ENCODE measurements at places on chromosomes 5 and 9. TPM values are rescaled to one million over a fixed set of nuclear protein-coding genes. Genes with fewer than 3 reads are reported as not detected.

Gene ABCA1
- 24.5 TPM for total RNA-seq

Gene ZNG1A
- 35.8 TPM for total RNA-seq

Gene FTMT
- total RNA-seq, result not detected

Gene SPINK4
- total RNA-seq, result not detected

Gene OSMR
- 31.5 TPM for total RNA-seq

Gene CRB2
- total RNA-seq, result not detected

Gene ARHGEF39
- 4.8 TPM for total RNA-seq

Gene MZB1
- 0.21 TPM for total RNA-seq

Gene EIF4E1B
- not detected for total RNA-seq

Gene OR2V2
- total RNA-seq, result not detected

Gene ZNF782
- total RNA-seq, result 2.5 TPM

Gene OR5C1
- total RNA-seq, result not detected

Gene SLC34A3
- not detected for total RNA-seq

Gene NOTCH1
- 49.8 TPM for total RNA-seq

Gene PIP5K1B
- total RNA-seq, result 0.04 TPM

Gene PIK3R1
- 13.9 TPM for total RNA-seq

Gene THBS4
- total RNA-seq, result 1.1 TPM
